Omental fat pad (tissue), 4 donors: ENCODE measurements at places on chromosomes 3 and 15. TPM values are rescaled to one million over a fixed set of nuclear protein-coding genes. Genes with fewer than 3 reads are reported as not detected.

NEK10 gene
- total RNA-seq: 2.6 TPM

AMIGO3 gene
- total RNA-seq: 1.9 TPM

CISH gene
- 27.9 TPM for total RNA-seq

GOLGA8R gene
- total RNA-seq: 2.5 TPM

SLCO3A1 gene
- 13.2 TPM for total RNA-seq

DNA sequence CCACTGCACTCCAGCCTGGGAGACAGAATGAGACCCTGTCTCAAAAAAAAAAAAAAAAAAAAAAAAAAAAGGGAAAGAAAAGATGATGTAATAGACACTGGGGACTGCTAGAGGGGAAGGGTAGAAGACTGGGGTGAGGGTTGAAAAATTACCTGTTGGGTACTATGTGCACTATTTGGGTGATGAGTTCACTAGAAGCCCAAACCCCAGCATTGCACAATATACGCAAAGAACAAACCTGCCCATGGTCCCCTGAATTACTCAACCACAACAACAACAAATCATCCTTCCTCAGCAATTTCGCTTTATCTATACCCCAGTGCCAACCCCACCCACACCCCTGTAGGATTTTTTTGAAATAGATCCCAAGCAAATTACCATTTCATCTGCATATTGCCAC, 13.5 kb downstream of the NIPA1 start:
- no peak for DNase-seq

- no peak for DNase-seq
Measured at GRCh38 chr15:101172501-101173071, 79.3 kb downstream of the CHSY1 start.

DNA sequence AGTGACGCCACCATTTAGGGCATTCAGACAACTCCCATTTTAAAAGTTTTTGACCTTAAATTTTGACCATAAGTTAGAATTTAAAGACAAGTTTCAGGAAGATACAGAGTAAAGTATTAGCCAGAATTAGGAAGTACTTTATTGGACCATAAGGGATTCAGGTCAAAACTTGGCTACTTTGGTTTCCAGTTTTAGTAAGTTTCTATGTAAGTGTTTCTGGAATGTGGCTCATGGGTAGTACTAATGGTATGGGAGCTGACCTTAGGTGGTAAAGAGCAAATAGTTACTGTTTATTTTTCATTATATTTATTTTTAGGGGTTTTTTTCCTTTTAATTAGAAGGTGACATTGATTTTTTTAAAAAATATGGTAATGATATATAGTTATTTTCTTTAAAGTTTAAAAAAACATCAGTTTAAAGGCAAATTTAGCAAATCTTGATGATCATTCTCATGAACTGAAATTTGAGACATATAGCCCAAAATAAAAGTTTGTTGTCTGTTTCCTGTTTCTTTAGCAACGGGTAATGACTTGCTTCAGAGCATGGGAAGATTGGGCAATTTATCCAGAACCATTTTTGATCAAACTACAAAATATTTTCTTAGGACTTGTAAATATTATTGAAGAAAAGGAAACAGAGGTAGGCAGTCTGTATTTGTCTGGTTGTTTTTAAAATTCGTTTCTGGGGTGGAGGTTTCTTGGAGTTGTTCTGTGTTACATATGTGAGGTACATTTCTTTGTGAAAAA, 34.3 kb downstream of the U2SURP start:
- no peak for DNase-seq

- DNase-seq: no peak
Measured at GRCh38 chr3:185279587-185280138, 25.8 kb upstream of the EHHADH start.

GRCh38 chr3:185176750-185177359, 24.0 kb upstream of the C3orf70 start:
- no peak for DNase-seq
